SK-MEL-5 (cell line): ENCODE measurements at places on chromosomes 5 and 9. TPM values are rescaled to one million over a fixed set of nuclear protein-coding genes. Genes with fewer than 3 reads are reported as not detected.

SPATA31A5 gene
- total RNA-seq: not detected in 2 replicates

FAXDC2 gene
- 13.7 and 15.2 TPM in 2 replicates for total RNA-seq

CDC20B gene
- total RNA-seq: 0.21 and 0.35 TPM in 2 replicates

ATOX1 gene
- total RNA-seq: 941 and 954 TPM in 2 replicates

SNX24 gene
- total RNA-seq: 12.9 and 18.8 TPM in 2 replicates

MYMK gene
- total RNA-seq: not detected in 2 replicates

LCN15 gene
- 0.05 and 0.21 TPM in 2 replicates for total RNA-seq

PAEP gene
- 41.1 and 45.8 TPM in 2 replicates for total RNA-seq

PDZD2 gene
- 0.11 and 0.26 TPM in 2 replicates for total RNA-seq

PCDHGB5 gene
- total RNA-seq: 0.29 and 0.50 TPM in 2 replicates

CARTPT gene
- total RNA-seq: not detected in 2 replicates

SOHLH1 gene
- 0.27 TPM in 1 of 2 replicates, not detected in the other for total RNA-seq

TSSK1B gene
- total RNA-seq: not detected in 2 replicates

MARVELD2 gene
- total RNA-seq: 0.11 TPM in 1 of 2 replicates, not detected in the other

GPX8 gene
- 95.2 and 96.6 TPM in 2 replicates for total RNA-seq

PALM2AKAP2 gene
- 0.58 and 0.75 TPM in 2 replicates for total RNA-seq

GABRA1 gene
- not detected in 2 replicates for total RNA-seq

FBP2 gene
- not detected in 2 replicates for total RNA-seq

FCN1 gene
- not detected in 2 replicates for total RNA-seq

SCGB3A2 gene
- not detected in 2 replicates for total RNA-seq

NMUR2 gene
- total RNA-seq: not detected in 2 replicates

ACTBL2 gene
- 0.11 and 0.13 TPM in 2 replicates for total RNA-seq

PCDH12 gene
- total RNA-seq: not detected in 2 replicates

TNFSF15 gene
- total RNA-seq: 0.05 TPM in 1 of 2 replicates, not detected in the other

C1QTNF2 gene
- total RNA-seq: 0.21 TPM in 1 of 2 replicates, not detected in the other

NUTM2G gene
- total RNA-seq: not detected in 2 replicates

C9orf152 gene
- total RNA-seq: not detected in 2 replicates

ABLIM3 gene
- total RNA-seq: 0.43 and 0.58 TPM in 2 replicates

FAM169A gene
- 10.2 and 10.5 TPM in 2 replicates for total RNA-seq

ADAMTS2 gene
- not detected in 2 replicates for total RNA-seq

PCDHGA12 gene
- total RNA-seq: 10.0 and 13.8 TPM in 2 replicates

LTC4S gene
- total RNA-seq: not detected in 2 replicates

RNF183 gene
- not detected in 2 replicates for total RNA-seq

TBCA gene
- total RNA-seq: 275 and 301 TPM in 2 replicates

FRMPD1 gene
- 0.11 TPM in 1 of 2 replicates, not detected in the other for total RNA-seq

LEAP2 gene
- 1.1 and 1.9 TPM in 2 replicates for total RNA-seq

BBLN gene
- total RNA-seq: 102 and 133 TPM in 2 replicates

ZNF454 gene
- total RNA-seq: not detected in 2 replicates
